CD4-positive, alpha-beta T cell (primary cell): ENCODE measurements at places on chromosomes 7 and 10. TPM values are rescaled to one million over a fixed set of nuclear protein-coding genes. Genes with fewer than 3 reads are reported as not detected.

NUTM2B gene
- total RNA-seq: 0.34 TPM

CDH23 gene
- total RNA-seq: 5.2 TPM

CPA2 gene
- not detected for total RNA-seq

ST8SIA6 gene
- total RNA-seq: 0.34 TPM

DGKB gene
- not detected for total RNA-seq

OR6V1 gene
- not detected for total RNA-seq

ZMIZ1 gene
- total RNA-seq: 14.6 TPM

COPS6 gene
- total RNA-seq: 79.0 TPM

ERVW-1 gene
- not detected for total RNA-seq

CTTNBP2 gene
- total RNA-seq: not detected

TCAF2 gene
- total RNA-seq: 30.2 TPM

VGF gene
- total RNA-seq: not detected

RRP12 gene
- 84.2 TPM for total RNA-seq

STX1A gene
- total RNA-seq: 15.5 TPM

FFAR4 gene
- total RNA-seq: not detected

CFAP46 gene
- total RNA-seq: not detected

CYP3A4 gene
- not detected for total RNA-seq

OR2A42 gene
- not detected for total RNA-seq

ANKRD1 gene
- not detected for total RNA-seq

SPDYE2 gene
- total RNA-seq: 0.36 TPM

ZNF488 gene
- not detected for total RNA-seq

SLC13A1 gene
- not detected for total RNA-seq

KCND2 gene
- total RNA-seq: not detected

PCDH15 gene
- total RNA-seq: not detected

CALML3 gene
- total RNA-seq: not detected

AKR1B15 gene
- not detected for total RNA-seq

ECHS1 gene
- total RNA-seq: 7.6 TPM

EVX1 gene
- 0.25 TPM for total RNA-seq

RBP4 gene
- not detected for total RNA-seq

ANXA8 gene
- not detected for total RNA-seq

LSM8 gene
- 49.4 TPM for total RNA-seq

MRPS16 gene
- total RNA-seq: 31.9 TPM

OR2A1 gene
- 0.19 TPM for total RNA-seq

SKAP2 gene
- 0.91 TPM for total RNA-seq

CNOT4 gene
- 29.8 TPM for total RNA-seq

OR2A5 gene
- total RNA-seq: not detected

OPALIN gene
- total RNA-seq: not detected

PAPOLB gene
- not detected for total RNA-seq

MSMB gene
- total RNA-seq: not detected

ITIH2 gene
- not detected for total RNA-seq

CYP2C18 gene
- not detected for total RNA-seq

TAS2R40 gene
- not detected for total RNA-seq

HMX2 gene
- not detected for total RNA-seq

LBX1 gene
- not detected for total RNA-seq

SRGN gene
- 353 TPM for total RNA-seq

CYP3A5 gene
- not detected for total RNA-seq

CALHM2 gene
- total RNA-seq: 3.1 TPM

GNGT1 gene
- total RNA-seq: not detected

NUTM2E gene
- total RNA-seq: 0.99 TPM

PIP gene
- not detected for total RNA-seq

GPNMB gene
- total RNA-seq: not detected

SEMA3C gene
- 0.08 TPM for total RNA-seq

INHBA gene
- not detected for total RNA-seq

CRYGN gene
- not detected for total RNA-seq

HMX3 gene
- total RNA-seq: 0.34 TPM

ABCB4 gene
- total RNA-seq: not detected

SFRP5 gene
- total RNA-seq: not detected

MBL2 gene
- total RNA-seq: not detected
